Aortic smooth muscle cell (primary cell): ENCODE measurements at places on chromosomes 3 and 15. TPM values are rescaled to one million over a fixed set of nuclear protein-coding genes. Genes with fewer than 3 reads are reported as not detected.

GDPGP1 gene
- total RNA-seq: 8.3 TPM in 2 replicates

WNT5A gene
- total RNA-seq: 39.0 and 85.9 TPM in 2 replicates

THRB gene
- 2.8 and 4.5 TPM in 2 replicates for total RNA-seq

SLC22A13 gene
- total RNA-seq: 0.13 and 0.31 TPM in 2 replicates

OIP5 gene
- 3.7 and 4.9 TPM in 2 replicates for total RNA-seq

RTP2 gene
- not detected in 2 replicates for total RNA-seq

C3orf62 gene
- 1.1 and 2.1 TPM in 2 replicates for total RNA-seq

RHOV gene
- 0.06 TPM in 1 of 2 replicates, not detected in the other for total RNA-seq

RBP2 gene
- not detected in 2 replicates for total RNA-seq

ISLR2 gene
- not detected in 2 replicates for total RNA-seq

ZPLD1 gene
- total RNA-seq: 0.19 and 0.26 TPM in 2 replicates

GP5 gene
- 0.26 and 0.44 TPM in 2 replicates for total RNA-seq

SH2D7 gene
- total RNA-seq: not detected in 2 replicates
